A549 treated with Hydrocortisone at 1 μM for 4 hours (cell line): ENCODE measurements at places on chromosomes 2 and 18. TPM values are rescaled to one million over a fixed set of nuclear protein-coding genes. Genes with fewer than 3 reads are reported as not detected.

Gene INO80B
- total RNA-seq = 44.8 to 56.4 TPM (median 51.5 TPM) in 5 replicates

Gene GAL3ST2
- 0.18 to 0.25 TPM (median 0.23 TPM) in 5 replicates for total RNA-seq

Gene PSTPIP2
- 0.14 to 0.36 TPM (median 0.27 TPM) in 5 replicates for total RNA-seq

Gene LRPPRC
- 84.1 to 109 TPM (median 92.9 TPM) in 5 replicates for total RNA-seq

Gene NEB
- 0.20 to 0.47 TPM (median 0.36 TPM) in 5 replicates for total RNA-seq

Gene POTEJ
- not detected in 5 replicates for total RNA-seq

Gene ALMS1
- total RNA-seq = 7.3 to 10.8 TPM (median 9.0 TPM) in 5 replicates

Gene SLC9A2
- total RNA-seq = 2.8 to 3.8 TPM (median 3.0 TPM) in 5 replicates

Gene DAPL1
- total RNA-seq = not detected in 5 replicates
